ENCODE measurements at places on chromosomes 6 and 20.
A peak's percentile ranks its signal among the peaks of the same experiment; 100 is the strongest.

- no peak for DNase-seq
Observed at GRCh38 chr20:58587467-58587866, 63.6 kb upstream of the STX16 start.

GRCh38 chr20:56451056-56451765 lies 17.2 kb upstream of the RTF2 start:
- no peak for DNase-seq

- no peak for DNase-seq
Observed at GRCh38 chr6:31655349-31656237, at the start of gene APOM. Gene APOM, plus strand, starts transcription at chr6:31655894. Its CDS starts 73 bp downstream, at chr6:31655967.

DNA sequence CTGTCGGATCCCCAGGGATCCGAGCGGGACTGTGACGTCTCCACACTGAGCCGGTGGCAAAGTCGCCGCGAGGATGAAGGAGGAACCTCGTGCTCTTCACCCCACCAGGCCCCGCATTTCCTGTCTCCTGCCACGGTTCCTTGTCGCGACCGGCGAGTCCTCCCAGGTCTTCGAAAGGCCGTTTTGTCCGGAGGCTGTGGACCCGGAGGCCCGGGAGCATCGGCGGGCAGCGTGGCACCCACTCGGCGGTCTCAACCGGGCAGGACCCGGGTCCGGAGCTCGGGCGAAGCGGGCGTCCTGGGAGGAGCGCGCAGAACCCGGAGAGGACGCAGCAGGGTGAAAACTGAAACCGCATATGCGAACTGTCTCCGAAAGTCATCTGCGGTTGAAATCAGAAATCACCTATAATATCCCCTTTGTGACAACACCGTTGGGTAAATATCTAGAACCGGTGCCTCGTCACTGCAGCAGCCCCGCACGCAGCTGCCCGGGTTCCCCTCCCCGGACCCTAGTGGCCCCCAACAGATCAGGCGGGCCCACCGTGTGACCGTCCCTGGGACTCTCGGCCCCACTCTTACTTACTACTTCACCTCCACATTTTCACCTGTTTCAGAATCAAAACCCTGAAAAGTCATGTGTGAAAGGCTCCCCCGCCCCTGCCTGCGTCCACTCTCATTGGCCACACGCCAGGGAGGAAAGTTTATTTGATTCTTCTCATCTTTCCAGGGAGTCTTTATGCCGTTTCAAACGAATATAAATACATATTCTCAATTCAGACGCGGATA lies 3.1 kb upstream of the ULBP2 start:
- DNase-seq, result no peak

DNA sequence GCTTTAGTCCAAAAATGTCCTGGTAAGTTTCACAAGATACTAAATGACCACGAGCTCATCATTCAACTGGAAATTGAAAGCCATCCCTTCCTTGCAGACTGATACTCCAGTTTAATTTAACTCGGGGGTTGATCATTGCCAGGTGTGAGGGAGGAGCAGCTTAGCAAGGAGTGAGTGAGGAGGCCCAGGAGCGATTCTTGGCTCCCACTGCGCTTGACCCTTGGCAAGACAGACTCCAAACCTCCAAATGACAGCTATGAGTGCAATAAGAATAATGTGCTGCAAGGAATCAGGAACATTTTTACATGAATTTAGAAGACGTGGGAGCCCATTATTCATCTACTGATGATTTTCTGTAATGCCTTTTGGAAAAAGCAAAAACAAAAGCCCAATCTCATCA lies 64.9 kb downstream of the LAMA4 start:
- no peak for DNase-seq

- DNase-seq, result peak; percentile 6
Observed at GRCh38 chr6:87755708-87756671, 54.0 kb upstream of the AKIRIN2 start.

- DNase-seq, result no peak
Observed at GRCh38 chr6:127950566-127951145, 49.8 kb upstream of the THEMIS start.

DNA sequence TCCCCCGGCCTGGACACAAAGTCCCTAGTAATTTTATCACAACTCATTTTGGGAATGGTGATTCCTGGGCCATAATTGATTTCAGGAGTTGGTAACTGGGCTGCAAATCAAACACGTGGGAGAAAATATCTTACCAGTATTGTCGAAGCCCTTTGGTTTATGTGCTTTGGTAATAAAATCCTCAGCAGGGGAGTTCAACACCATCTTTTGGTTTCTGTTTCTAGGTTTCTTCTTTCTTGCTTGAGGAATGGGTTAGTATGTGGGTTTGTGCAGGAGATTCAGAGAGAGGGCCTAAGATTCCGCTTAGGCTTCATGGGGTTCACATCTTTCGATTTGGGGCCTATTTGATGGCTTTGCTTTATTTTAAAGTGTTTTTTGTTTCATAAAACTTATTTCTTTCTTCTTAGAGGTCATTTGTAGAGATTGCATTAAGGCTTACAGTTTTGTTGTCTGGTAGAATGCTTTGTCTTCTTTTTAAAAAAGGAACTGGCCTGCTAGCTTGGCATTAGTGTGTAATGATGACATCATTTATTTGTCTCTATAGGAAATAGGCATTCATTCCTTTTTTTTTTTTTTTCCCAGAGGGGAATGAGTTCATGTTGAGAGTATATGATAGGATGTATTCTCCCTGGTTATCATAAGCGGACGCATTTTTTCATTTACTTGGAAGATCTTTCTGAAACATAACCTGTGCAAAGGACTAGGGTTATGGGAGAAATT lies 45.8 kb downstream of the CYP24A1 start:
- no peak for DNase-seq

DNA sequence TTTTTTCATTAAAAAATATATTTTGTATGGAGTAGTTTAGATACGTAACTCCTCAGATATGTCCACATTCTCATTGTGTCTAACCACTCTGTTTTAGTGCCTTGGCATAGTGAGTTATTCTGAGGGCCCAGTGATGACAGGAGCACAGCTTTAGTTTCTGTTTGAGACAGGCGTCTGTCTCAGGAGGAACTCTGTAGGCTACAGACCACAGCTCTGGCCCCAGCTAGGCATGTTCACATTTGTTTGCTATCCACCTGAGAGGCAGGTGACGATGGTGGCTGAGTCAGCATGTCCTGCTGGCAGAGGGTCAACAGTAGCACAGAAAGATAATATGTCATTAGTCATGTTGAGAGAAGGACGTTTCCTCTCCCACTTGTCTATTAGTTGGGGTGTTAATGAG lies 16.3 kb downstream of the LRRC1 start:
- DNase-seq, result no peak

All from Ammon's horn (tissue), 1 donor.